ENCODE measurements at places on chromosomes 2 and 18. TPM values are rescaled to one million over a fixed set of nuclear protein-coding genes. Genes with fewer than 3 reads are reported as not detected.

DNA sequence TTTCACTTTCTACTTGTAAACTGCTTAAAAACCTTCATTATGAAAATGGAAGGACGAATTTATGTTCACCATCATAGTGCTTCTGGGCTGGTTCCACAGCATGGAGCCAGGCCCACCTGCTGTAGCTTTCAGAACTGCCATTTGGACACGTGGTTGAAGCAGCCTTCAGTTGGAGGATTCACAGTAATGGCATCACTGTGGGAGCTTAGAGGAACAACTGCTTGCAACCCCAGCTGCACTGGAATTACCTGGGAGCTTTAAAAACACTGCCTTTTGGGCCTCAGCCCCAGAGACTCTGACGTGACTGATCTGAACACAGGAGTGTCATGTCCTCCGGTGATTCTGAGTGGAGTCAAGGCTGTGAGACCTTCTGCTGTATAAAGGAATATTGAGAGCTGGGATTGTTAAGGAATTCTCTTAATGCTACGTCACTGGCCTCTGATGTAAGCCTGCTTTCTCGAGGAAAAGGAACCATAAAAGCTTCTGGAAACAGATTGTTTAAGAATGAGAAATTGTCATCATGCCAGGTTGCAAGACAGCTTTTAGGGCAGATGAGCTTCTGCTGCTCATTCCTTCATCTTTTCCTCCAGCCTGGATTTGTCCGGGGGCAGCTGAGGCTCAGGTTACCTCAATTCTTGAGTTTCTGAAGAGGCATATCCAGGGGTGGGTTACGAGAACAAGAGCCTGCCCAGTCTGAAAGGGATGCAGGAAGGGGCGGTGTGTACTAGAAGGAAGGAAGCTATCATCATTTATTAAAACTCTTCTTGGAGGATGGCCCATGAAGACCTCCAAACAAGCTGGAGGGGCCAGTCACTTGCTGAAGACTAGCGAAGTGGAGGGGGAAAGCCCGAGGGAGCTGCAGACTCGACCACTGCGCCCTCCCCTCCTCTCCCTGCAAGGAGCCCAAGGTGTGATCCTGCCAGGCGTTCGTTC is 1.3 kb upstream of the IL1R1 start:
- no peak for DNase-seq

- no peak for DNase-seq
Measured at GRCh38 chr2:108925735-108926134, 63.3 kb downstream of the EDAR start.

DNA sequence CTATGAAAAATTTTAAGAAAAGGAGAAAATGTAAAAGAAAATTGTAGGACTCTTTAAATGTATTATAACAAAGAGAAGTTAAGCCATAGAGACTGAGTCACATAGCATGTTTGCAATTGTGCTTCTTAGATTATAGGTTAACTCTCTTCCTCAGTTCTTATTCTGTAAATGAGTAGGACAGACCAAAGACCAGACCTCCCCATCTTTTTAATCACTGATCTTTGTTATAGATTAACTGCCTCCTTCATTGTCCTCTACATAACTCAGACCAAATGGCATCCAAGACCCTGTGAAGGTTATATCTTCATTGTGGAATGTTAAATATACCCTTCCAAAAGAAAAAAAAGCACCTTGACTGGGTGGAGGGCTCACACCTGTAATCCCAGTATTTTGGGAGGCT is 316.9 kb upstream of the LRRTM4 start:
- no peak for DNase-seq

DNA sequence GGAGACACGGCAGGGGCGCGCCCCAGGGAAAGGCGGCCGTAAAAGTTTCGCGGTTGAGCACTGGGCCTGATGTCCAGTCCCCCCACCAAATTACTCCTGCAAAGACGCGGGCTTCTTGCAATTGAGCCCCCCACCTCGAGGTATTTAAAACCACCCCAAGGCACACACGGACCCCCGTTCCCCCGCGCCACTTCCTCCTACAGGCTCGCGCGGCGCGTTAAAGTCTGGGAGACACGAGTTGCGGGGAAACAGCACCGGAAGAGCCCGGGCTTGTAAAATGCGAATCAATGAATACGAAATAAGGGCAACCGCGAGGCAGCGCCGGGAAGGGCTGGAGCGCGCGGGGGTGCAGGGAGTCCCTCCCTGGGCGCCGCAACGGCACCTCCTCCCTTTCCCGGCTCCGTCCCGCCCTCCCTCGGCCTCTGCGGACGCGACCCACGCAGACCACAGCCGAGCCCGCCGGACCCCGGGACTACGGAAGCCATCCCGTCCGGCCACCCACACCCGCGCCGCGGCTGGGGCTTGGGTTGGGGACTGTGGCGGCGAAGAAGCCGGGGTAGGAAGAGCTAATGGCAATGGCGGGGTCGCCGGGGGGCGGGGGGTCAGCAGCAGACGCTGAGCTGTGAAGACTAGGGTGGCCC is 918 bp upstream of the NETO1 start:
- DNase-seq: no peak

DNA sequence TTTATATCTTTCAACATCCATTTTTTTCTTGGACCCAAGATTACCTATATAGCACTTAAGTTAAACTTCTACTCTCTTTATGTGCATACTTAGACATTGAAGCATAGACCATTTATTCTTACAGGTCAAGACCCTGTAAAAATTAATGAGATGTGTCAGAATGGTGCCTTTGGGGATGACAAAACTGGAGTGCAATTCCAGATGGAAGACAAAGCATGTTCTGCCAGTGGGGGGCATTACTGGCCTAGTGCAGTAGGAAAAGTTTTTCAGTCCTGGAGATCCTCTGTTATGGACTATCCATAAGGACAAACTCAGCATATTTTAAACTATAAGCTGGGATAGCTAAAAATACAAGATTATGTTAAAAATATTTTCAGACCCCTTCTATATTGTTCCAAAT is 57.8 kb upstream of the MMADHC start:
- DNase-seq: no peak

Gene SFT2D3
- 6.0 TPM for total RNA-seq

Gene ZBTB7C
- 0.07 TPM for total RNA-seq

Gene RBKS
- total RNA-seq: 8.2 TPM

GRCh38 chr2:209431701-209432100 is 7.9 kb downstream of the MAP2 start:
- DNase-seq: no peak

DNA sequence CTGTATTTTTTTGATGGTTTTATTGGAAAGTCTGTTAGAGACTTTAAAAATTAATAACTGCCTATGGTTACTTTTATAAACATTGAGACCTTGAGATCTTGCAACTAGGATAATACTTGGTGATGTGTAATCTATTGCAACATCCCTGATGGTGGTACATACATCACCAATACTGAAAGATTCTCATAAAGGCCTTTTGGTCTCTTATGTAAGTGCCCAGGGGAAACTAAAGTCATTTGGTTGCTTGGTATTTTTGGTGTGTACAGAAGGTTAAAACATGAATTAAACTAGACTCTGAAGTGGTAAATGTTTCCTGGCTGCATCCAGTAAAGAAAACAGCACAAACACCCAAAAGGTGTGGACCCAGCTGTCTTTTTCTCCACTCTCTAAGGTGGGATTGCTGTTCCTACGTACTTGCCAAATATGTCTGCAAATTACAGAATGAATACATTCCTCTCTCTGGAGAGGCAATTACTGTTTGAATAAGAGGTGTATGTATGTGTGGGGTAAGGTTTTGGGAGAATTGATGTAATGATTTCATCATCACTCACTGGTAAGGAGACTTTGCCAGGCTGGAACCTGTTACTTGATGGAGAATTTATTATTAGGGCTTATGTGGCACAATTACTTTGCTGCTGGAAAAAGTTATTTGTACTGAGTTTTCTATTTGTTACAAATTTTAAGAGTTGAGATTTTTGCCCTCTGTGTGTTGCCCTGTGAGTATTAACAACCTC is 3.6 kb downstream of the B3GNT2 start:
- DNase-seq: no peak

DNA sequence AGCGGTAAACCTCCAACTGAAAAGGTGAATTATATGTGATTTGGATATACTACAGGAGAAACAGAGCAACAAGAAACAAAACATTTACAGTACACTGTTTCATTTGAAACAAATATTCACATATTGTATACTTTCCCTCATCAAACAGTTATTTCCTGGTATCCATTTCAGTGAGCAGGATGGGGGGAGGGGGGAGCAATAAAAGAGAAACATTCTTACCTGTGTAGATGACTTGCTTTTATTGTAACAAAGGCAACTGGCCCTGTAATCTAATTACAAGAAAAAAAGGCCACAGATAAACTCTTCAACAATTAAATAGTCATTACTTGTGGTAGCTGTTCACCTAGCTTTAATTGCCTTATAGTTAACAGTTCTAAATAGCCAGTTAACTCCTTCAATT is 3.9 kb upstream of the PPP1CB start:
- DNase-seq: no peak

GRCh38 chr2:158760887-158761286 is 34.2 kb upstream of the DAPL1 start:
- DNase-seq: no peak

Gene FLACC1
- total RNA-seq: 4.7 TPM

GRCh38 chr18:36680042-36680441 is 148.8 kb downstream of the TPGS2 start:
- no peak for DNase-seq

DNA sequence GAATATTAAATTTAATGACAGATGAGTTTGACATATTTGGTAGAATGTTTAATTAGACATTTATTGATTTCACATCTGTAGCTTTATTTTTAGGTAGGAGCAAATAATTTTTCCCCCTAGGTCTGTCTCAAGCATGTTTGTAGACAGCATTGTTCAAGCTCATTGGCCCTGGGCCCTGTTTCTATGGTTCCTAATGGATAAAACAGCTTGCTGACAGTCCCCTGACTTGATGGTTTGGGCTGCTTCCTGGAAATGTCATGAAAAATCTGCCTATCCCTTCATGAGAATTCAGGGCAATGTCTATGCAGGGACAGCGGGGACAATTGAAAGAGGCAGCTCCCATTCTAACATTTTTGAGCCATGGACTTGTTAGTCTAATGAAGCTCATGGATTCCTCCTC is 14.6 kb upstream of the MEP1B start:
- no peak for DNase-seq

Gene GDF7
- 0.16 TPM for total RNA-seq

- DNase-seq: no peak
Measured at GRCh38 chr18:45851161-45851925, 25.9 kb downstream of the SIGLEC15 start.

DNA sequence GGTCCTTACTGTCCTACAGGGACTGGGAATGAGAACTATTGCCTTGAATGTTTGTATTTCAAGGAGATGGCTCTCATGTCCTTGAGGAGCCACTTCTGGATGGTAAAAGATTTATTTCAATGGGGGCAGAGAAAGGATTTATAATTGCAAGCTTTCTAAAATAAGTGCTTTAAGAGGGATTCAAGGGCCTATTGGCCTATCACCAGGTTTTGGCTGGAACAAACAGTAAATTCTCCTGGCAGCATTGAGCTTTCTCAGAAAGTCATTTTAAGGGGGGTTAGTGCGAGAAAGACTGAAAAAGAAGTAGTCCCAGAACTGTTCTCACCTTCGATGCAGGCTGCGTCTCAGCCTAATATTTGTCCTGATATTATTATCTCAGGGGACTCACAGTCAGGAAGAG is 29.8 kb downstream of the DPP10 start:
- no peak for DNase-seq

DNA sequence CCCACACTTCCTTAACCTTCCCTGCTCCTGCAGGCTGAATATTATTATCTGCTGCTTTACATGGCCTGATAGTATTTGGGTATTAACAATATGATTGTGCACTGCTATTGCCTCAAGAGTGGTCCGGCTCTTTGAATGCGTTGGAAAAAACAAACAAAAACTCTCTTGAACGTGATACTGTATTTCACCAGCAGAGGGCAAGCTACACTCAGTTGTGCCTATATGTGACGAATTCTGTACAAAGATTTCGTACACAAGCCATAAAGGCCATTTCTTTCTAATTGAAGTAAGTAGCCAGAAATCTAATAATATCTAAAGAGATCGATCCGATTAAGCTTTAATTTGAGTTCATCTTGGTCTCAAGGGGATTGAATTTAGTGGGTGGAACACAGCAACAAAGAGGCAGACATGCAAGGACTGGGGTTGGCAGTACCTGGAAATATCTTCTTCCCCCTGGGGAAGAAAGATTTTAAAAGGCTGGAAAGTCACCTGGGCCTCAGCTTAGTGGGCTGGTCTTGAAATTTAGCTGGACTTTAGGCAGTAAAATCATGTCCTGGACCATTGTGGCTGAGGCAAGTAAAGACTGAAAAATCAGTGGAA is 49.3 kb upstream of the RAB6D start:
- DNase-seq: no peak

DNA sequence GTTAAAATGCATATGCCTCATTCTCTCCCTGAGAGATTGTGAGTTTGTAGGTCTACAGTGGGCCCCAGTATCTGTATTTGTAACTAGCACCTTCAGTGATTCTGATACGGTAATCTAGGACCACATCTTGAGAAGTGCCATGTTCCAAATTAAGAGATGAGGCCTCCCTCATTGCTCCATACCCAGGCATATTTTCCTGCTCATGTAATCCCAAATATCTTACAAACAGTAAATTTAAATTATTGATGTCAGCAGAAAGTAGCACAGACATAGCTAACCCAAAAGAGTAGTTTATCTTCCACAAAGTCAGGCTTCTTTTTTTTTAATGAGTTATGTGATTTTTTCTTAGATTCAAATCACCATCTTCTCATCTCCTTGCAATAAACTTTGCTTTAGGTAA is 263.8 kb downstream of the SETBP1 start:
- no peak for DNase-seq

DNA sequence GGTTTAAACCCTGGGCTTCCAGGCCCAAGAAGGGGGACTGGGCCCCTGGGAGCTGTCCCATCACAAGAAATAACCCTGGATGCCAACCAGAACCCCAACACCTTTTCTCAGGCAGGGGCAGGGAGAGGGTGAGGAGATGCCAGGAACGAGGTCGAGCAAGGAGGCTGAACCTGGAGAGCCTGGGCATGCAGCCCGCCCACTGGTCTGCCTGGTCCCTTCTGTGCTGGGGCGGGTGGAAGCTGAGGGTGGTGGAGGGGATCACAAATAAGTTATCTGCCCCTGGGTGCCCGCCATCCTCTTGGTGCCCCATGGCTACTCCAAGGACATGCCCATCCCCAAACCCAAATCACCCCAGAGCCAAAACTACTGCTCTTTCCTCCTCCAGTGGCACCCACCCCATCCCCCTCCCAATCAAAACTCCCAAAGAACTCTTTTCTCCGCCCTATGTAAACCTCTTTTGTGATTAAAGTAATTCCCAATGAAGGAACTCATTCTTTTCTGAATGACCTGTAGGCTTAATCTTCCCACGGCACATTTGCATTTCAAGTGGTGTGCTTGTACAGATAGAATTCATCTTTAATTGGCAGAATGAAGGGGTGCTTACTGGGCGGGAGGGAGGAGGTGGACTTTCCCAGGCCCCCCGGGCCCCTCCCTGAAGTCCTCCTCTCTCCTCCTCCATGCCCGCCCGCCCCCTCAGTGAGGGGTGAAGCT is 47.9 kb downstream of the EFR3B start:
- no peak for DNase-seq
